ENCODE measurements at places on chromosomes 2 and 18.

GRCh38 chr18:44409071-44409470 lies 271.6 kb upstream of the SETBP1 start:
- H3K4me1 ChIP-seq: no peaks in the 10 kb centered on the region
- H3K27ac ChIP-seq: no peak overlapping the region
- no peaks in the 10 kb centered on the region for H3K36me3 ChIP-seq
- H3K27me3 ChIP-seq: no peaks in the 10 kb centered on the region
- DNase-seq: no peak

- no peak for DNase-seq
- no peaks in the 10 kb centered on the region for H3K36me3 ChIP-seq
- H3K27me3 ChIP-seq: no peaks in the 10 kb centered on the region
- H3K27ac ChIP-seq: no peak overlapping the region
- H3K4me1 ChIP-seq: peaks cover 15% of the 10 kb centered on the region
These were observed 99.8 kb downstream of the SEPTIN10 start for GRCh38 chr2:109513749-109514588.

GRCh38 chr2:226902041-226902966 lies 66.5 kb downstream of the RHBDD1 start:
- no peak overlapping the region for H3K4me3 ChIP-seq
- H3K36me3 ChIP-seq: no peaks in the 10 kb centered on the region
- H3K27me3 ChIP-seq: no peaks in the 10 kb centered on the region
- DNase-seq: no peak
- H3K27ac ChIP-seq: no peak overlapping the region

DNA sequence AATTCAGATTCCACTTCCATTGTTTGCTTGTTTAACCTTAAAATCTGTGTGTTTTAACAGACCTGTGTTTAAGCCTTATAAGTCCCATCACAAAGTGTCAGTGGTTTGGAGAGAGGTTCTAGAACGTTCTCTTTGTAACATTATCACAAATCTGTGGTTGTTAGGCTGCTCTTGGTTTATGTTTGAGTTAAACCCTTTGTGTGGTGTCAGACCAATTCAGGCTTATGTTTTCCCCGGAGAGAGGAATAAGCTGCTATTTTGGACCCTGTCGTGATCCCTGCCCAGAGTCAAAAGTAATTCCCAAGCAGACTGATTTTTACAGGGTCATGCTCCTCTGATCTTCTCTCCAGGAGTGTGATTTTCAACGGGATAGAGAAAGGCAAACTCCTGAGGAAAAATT lies 43.8 kb upstream of the LTBP1 start:
- no peaks in the 10 kb centered on the region for H3K4me1 ChIP-seq
- no peaks in the 10 kb centered on the region for H3K36me3 ChIP-seq
- DNase-seq: no peak
- no peak overlapping the region for H3K4me3 ChIP-seq
- H3K27ac ChIP-seq: no peak overlapping the region
- no peaks in the 10 kb centered on the region for H3K27me3 ChIP-seq

GRCh38 chr2:51795248-51795888 lies 763.4 kb upstream of the NRXN1 start:
- H3K4me3 ChIP-seq: no peak overlapping the region
- no peaks in the 10 kb centered on the region for H3K27me3 ChIP-seq
- H3K4me1 ChIP-seq: no peaks in the 10 kb centered on the region
- no peak for DNase-seq

DNA sequence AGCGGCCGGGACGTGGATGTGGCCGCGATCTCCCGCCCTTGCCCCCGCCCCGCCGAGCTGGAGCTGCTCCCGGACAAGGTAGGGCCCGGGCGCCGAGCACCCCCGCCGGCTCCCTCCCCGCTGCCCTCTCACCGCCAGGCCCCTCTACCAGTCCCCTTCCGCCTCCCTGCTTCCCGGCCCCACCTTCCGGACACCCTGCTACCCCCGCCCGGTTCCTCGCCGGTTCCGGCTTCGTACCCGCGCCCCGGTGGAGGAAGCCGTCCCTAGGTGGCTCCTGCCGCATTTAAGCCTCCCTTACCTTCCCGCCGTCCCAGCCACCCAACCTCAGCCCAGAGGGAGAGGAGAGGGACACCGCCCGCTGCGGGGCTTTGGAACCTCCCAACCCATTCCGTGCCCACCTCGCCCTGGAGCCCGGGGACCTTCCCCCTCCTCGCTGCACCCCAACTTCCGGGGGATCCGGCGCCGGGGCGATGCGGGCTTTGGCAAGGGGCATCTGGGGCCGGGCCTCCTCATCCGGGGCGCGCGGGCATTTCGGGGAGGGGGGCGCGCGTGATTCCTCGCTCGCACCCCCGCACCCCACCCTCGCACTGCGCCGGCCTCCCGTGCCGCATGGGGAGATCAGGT lies 475 bp downstream of the B3GNT2 start:
- no peaks in the 10 kb centered on the region for H3K27me3 ChIP-seq
- peak overlapping the region; percentile 93 for H3K4me3 ChIP-seq
- no peaks in the 10 kb centered on the region for H3K36me3 ChIP-seq
- peak overlapping the region; percentile 95 for H3K27ac ChIP-seq
- no peaks in the 10 kb centered on the region for H3K4me1 ChIP-seq

DNA sequence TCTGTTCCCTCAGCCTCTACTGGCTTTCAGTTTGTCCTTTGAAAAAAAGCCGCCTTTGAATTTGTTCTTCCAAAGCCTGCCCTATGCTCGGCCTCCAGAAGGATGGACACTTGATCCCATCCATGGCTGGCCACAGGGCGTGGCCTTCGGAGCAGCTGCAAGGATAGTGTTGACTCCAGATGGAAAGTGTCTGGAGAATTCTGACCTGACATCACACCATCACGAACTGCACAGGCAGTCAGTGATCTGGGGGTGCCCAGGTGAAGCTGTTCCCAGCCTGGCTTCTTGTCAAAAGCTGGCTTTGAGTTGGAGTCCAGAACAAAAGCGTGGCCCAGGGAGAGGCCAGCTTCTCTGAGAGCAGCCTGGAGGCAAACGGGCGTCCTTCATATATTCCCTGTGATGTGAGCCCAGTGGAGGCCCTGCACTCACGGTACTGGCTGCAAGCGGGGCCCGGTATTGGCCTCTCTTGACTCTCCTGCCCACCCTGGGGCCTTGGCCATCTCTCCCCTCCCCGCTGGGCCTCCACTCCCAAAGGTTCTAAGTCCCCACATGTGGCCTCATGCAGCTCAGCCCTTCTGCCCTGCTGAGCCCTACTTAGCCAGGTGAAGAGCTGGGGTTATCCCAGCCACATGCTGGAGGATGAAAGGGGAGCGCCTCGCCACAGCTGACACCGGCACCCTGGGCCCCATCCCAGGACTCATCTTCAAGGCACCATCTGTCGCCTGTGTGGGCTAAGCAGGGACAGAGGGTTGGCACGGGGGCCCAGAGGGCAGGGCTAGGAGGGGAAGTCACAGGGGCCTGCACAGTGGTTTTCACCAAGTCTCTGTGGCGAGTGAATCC lies 20.4 kb upstream of the ATOH8 start:
- no peaks in the 10 kb centered on the region for H3K36me3 ChIP-seq
- no peak overlapping the region for H3K27ac ChIP-seq
- no peak overlapping the region for H3K4me3 ChIP-seq
- DNase-seq: no peak
- H3K27me3 ChIP-seq: no peaks in the 10 kb centered on the region
- H3K4me1 ChIP-seq: peaks cover 16% of the 10 kb centered on the region

GRCh38 chr2:174623690-174624089 lies 26.1 kb upstream of the WIPF1 start:
- H3K4me1 ChIP-seq: no peaks in the 10 kb centered on the region
- no peaks in the 10 kb centered on the region for H3K27me3 ChIP-seq
- no peak for DNase-seq
- H3K27ac ChIP-seq: no peak overlapping the region
- H3K36me3 ChIP-seq: no peaks in the 10 kb centered on the region
- H3K4me3 ChIP-seq: no peak overlapping the region
